ENCODE measurements at places on chromosomes 7 and 10. TPM values are rescaled to one million over a fixed set of nuclear protein-coding genes. Genes with fewer than 3 reads are reported as not detected.

The FAM180A gene
- total RNA-seq: not detected

The MICU1 gene
- 19.8 TPM for total RNA-seq

The SKAP2 gene
- 18.4 TPM for total RNA-seq

The HBP1 gene
- 17.6 TPM for total RNA-seq

Measured in PC-3 (cell line).